ENCODE measurements at places on chromosomes 4 and X.

- DNase-seq = no peak
These were observed 153.7 kb downstream of the APBB2 start for GRCh38 chr4:41060352-41061334.

- DNase-seq = no peak
These were observed 880.5 kb upstream of the POU3F4 start for GRCh38 chrX:82627568-82627967.

DNA sequence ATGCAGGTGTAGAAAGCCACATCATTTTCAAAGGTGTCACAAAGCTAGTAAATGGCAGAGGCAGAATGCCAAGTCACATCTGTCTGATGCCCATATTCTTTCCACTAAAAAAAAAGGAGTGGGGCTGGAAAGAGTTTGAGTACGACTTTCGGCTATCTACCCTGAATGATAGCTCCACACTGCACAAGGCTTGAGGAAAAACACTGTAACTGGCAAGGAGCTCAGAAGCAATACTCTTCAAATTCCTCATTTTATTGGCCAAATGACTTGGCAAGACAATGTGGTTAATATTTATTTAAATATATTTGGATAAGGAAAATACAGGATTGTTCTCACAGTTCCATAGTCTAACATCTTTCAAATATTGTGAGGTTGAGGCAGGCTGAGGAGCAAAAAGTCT lies 5.4 kb upstream of the ADH1C start:
- DNase-seq = no peak

GRCh38 chr4:68576272-68577125 lies at the start of gene UGT2B17:
UGT2B17 (minus strand) TSS chr4:68576322; CDS start chr4:68568484, 7,838 bp downstream.
- no peak for DNase-seq

DNA sequence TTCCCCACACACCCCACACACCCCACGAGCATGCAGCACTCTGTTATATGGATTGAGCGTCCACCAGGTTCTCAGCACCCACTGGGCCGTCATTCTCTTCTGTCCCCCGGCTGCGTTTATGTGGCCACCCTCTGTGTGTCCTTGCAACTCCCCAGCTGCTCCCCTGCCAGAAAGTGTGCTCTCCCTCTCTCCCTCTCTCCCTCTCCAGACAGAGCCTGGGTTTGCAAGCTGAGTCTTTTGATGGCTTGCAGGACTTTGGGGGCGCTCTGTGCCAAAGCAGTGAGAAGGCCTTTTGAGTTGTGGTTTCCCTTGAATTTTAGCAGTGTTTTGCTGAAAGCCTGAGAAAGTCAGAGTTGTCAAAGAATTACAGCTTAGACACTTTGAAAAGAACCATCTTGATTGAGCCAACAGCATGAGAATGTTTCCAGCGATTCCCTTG lies 173.5 kb downstream of the DCLK2 start:
- no peak for DNase-seq

DNA sequence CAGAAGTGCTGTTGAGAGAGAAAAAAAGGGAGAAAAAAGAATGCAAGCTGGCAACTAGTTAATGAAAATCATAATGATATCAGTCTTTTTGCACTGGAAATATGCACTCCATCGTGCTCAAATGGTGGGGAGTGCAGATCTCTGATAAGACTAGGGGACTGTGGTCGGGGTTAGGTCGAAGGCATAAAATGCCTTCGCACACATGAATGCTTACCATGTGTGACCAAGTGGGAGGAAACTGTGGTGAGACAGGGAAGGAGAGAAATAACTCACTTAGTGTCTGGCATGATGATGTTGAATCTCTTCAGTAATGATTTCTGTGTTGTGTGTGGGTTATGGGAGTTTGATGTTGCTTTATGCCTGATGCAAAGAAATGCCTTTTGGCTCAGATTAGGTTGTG lies 358.9 kb downstream of the FBXO8 start:
- DNase-seq = peak; percentile 62

DNA sequence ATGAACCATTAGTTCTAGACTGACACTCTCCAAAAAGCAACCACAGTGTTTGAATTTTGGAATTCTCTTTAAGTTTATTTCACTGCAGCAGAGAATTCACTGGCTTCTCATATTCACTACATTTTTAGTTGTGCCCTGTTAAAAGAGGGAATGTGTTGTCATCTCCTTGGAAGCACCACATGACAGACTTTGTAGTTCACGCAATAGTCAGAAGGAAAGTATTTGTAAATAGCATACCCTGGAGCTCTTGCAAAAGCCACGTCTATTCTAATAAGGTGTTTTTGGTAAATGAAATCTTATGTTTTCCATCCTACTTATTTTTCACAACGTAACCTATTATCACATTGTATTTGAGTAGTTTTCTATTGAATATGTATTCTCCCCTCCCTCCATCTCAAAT lies 25.8 kb downstream of the DOCK11 start:
- DNase-seq = no peak

DNA sequence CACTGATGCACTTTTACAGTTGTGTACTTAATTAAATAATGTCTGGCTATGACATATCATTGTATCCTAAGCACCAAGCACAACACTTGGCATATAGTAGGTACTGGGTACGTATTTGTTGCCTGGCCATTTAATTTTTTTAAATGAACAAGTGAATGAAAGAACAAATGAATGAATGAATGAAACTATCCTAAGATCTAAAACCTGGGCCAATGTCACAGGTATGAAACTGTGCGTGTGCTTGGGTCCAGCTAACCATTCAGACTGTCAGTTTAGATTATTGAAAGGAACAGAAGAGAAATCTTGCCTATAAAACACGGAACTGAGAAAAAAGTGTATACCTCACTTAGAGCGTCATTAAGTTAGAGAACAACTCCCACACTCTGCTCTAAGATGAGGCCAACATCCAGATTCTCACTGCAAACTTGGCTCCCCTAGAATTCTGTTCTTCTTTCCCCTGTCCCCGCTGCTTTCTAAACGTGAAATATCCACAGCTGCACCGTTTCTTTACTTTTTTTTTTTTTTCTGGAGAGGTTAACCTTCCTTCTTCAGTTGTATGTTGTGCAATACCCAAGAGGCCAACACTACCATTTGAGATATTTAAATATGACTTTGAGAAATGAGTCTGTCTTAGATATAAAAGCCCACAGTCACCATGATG lies 17.3 kb upstream of the SEL1L3 start:
- DNase-seq = no peak

DNA sequence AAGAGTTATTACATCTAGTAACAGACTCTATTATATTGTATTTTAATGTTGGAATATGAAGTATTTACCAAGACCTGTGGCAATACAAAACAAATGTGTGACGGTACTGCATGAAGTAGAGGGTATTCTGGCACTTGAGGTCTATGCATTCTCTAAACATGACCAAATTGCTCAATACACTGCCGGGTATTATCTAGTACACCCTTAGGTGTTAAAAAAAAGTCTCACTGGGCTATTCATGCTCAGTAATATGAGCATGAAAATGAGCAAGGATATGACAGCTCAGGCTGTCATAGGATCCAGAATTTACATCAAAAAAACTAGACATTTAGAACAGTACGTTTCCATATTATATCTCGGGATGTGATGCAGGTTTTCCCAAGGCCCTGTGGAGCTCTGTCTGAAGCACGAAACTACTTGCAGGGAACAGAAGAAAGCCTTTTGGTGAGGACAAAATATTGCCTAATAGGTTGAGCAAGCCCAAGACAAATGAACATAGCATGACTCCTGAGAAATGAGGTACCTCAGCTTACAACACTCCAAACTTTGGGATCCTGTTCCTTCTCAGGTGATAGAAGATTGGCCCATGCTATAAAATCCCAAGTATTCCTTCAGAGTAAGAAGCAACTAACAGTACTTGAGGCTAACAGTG lies 74.1 kb upstream of the MAOA start:
- DNase-seq = no peak
